ENCODE measurements at places on chromosomes 6 and 20.

DNA sequence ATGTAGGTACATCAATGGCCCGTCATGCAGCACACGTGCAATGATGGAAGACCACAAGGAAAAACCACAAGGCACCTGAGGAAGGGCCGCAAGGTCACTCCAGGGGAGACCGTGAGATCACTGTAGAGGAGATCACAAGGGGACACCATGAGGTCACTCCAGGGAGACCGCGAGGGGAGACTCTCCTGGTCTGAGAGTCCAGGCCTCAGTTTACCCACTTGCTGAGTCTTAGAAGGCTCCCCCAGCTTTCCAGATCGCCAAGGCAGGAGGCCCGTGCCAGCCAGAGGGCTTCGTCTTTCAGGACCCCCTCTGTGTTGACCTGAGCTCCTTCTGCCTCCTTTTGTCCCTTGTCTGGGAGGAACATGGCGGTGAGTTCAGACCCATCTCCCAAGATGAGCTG lies 232.2 kb downstream of the ERMARD start:
- no peak for DNase-seq

DNA sequence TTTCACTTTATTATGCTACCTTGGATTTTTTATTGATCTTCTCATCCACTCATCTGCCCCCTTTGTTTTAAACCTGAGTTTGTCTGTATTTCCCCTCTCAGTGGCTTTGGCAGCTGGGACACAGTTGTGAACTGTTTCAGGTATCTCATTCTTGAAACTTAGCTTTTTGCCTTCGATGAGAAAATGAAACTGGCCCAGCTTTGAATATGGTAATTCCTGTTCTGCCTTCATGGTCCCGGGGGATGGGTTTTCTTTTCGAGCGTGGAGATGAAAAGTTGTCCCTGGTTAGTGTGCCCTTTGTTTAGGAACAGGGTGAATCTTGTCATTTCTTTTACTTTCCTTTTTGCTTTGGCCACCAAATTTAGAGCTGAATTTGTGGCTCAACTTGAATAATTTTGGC lies 25.6 kb downstream of the DHX35 start:
- DNase-seq, result no peak

DNA sequence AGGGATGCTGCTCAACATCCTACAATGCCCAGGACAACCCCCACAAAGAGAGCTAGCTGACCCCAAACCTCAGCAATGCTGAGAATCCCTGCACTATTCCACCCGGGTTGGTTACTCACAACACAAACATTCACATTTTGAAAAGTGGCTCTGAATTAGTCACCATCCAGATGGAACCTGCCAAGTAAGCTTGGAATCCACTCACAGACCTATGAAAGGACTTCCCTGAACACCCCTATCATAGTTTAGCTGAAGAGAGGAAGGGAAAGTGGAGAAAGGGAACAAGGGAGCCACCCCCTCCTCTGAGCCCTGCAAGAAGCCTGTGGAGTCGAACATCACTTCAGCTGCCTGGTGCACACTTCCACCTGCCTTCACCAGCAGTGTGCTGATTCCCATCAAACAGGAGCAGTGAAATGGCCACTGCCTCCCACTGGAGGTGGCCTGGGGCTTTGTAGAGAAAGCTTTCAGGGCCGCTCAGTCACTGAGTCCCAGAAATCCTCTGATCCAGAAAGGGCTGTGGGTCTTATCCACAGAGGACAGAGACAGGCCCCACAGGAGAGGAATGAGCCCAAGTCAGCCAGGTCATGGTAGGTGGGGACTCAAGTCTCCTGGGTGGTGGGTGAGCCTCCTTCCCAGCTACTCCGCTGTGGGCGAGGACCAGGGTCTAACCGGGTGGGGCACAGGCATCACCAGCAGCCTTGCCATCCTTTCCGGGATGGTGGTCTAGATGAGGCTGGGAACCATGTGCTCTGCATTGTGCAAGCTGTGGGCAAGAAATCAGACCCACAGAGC lies 203.7 kb downstream of the SYNDIG1 start:
- no peak for DNase-seq

DNA sequence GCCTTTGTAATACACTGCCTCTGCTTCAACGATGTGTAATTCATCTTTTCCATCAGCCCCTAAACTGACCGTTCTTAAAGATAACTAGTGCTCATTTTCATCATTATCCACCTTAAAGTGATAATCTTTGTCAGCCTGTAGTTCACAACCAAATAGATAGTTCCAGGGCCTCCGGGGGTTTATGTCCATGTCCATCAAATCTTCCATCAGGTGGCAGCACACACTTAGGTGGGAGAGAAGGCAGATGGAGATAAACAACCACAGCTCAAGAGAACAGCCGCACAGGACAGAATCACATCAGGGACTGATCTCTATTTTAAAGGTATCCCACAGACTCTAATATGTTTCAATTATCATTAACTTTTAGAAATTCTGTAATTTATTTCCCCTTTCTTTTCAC lies 90.9 kb downstream of the LMBRD1 start:
- DNase-seq, result no peak

GRCh38 chr20:9457136-9457535 lies 57.3 kb upstream of the LAMP5 start:
- no peak for DNase-seq

DNA sequence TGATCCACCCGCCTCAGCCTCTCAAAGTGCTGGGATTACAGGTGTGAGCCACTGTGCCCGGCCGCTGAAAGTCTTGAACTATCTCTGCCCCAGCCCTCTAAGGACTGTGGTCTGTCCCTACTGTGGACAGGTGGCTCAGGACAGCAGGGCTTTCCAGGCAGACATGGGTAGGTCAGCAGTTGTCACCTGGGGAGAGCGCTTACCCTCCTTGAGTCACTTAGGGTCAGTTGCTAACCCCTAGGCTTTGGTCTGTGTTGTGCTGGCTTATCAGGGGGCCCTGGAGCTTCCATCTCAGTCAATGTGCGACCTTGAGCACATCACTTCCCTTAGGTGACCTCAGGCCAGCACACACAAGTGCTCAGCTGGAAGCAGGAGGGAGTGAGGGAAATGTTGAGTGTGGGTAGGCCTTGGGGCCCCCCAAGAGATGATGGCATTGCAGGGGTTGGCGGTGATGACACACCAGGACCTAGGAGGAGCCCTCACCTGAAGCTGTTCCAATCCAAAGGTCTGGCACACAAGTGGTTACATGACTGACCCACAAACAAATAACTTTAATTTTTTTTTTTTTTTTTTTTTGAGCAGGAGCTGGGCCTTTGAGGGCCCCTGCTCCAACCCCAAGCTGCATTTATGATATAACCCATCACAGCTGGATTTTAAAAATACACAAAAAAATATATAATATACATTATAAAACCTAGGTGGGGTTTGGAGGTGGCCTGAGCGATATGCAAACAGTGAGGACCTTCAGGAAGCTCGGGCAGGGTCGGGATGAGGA lies 5.1 kb downstream of the RPL10A start:
- no peak for DNase-seq

DNA sequence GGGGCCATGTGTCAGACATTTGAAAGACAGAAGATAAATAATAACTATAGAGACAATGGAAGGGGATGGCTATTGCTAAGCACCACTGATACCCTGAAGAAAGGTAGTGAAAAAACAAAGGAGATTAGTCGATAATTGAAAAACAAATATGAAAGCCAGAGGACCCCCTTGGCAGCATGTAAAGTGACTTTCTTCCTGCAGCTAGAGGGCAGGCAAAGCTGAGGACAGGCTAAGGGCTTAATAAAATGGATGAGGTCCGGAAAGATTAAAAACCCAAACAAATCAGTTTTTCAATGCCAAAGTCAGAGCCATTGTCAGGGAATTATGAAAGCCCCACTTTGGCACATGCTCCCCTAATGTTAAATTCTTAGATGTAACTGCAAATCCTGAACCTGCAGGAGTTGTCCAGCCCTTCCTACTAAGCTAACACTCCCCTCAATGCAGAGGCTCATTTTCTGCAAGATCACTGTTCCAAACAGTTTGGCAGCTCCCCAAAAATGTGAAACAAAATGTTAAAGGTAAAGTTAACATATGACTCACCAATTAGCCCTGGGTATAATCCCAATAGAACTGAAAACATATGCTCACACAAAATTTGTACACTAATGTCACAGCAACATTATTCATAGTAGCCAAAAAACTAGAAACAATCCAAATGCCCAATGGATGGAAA lies 1177.9 kb downstream of the GRIK2 start:
- DNase-seq, result no peak

DNA sequence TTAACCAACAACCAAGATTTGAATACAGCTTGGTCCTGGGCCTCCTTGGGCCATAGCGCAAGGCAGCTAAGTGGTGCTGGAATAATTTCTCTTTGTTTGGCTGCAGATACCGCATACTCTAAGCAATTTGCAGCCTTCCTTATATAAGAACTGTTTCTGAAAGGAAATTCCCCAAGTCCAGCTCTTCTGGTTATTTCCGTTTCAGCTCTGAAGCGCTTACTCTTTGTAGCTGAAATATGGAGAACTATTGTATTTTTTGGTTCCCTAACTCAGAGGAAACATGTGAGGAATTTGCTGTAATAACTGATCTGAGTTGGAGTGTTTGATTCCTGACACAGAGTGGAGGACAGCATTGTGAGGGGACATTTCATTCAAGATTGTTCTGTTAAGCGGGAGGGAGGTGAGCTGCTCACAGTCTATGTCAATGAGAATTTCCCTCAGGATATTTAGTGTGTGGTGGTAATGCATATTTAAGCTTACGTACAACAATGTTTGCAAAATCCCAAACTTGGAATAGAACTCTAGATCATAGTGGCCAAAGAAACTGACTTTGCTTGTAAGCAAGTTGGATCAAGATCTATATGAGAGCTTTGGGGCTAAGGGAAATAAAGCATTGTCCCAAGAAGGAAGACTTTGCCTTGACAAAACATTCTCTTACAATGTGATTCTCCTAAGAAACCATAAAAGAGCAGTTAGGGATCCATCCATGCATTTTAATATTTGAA lies 576.6 kb upstream of the FLRT3 start:
- no peak for DNase-seq

- DNase-seq, result no peak
These were observed 352.1 kb downstream of the MMUT start for GRCh38 chr6:49110916-49111315.

GRCh38 chr20:46264391-46265266 lies 43.7 kb downstream of the CDH22 start:
- DNase-seq, result peak; percentile 63

DNA sequence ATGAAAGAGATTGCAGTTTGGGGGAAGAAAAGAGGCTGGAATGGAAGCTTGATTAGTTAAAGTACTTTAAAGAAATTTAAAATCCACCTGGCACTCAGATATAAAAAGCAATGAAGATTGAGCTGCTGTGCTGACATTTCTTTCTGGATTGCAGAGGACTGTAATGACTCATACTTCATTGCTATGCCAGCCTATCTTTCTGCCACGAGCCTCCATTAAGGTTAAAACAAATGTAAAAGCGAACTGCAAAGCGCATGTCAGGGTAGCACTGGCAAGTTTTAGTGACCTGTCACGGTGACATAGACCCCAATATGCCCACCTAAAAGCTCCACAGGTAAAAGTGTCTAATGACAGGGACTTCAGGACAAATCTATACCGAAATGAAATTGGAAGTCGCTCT lies 449.6 kb downstream of the C6orf118 start:
- no peak for DNase-seq

GRCh38 chr6:65170273-65170672 lies 536.8 kb downstream of the EYS start:
- no peak for DNase-seq

- DNase-seq, result no peak
These were observed 265.1 kb upstream of the CEP162 start for GRCh38 chr6:84492241-84493165.

- DNase-seq, result no peak
These were observed 13.8 kb downstream of the TBPL1 start for GRCh38 chr6:133966654-133967329.

- DNase-seq, result no peak
These were observed 160.6 kb downstream of the VEGFA start for GRCh38 chr6:43930440-43931154.

DNA sequence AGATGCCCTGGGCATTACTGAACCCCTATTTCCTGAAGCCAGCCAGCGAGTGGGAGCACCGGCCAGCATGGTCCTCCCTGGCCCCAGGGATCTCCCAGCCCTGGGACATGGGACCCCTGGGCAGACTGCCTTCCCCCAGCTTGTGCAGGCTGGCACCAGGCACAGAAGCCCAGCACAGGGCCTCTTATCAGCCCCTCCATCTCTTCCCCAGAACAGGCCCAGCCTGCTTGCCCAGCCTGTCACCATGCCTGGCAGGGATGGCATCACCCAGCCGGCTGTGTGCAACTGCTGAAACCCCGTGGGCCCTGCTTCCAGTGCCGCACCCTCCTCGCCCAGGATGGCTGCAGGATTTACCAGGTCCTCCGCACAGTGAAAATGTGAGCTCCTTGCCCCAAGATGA lies 6.1 kb upstream of the OSBPL2 start:
- DNase-seq, result no peak

- no peak for DNase-seq
These were observed 50.5 kb downstream of the CPNE5 start for GRCh38 chr6:36788768-36789167.

GRCh38 chr20:17898548-17898994 lies 70.0 kb downstream of the SNX5 start:
- no peak for DNase-seq

- DNase-seq, result no peak
These were observed 73.0 kb upstream of the NRSN1 start for GRCh38 chr6:24053057-24053456.

DNA sequence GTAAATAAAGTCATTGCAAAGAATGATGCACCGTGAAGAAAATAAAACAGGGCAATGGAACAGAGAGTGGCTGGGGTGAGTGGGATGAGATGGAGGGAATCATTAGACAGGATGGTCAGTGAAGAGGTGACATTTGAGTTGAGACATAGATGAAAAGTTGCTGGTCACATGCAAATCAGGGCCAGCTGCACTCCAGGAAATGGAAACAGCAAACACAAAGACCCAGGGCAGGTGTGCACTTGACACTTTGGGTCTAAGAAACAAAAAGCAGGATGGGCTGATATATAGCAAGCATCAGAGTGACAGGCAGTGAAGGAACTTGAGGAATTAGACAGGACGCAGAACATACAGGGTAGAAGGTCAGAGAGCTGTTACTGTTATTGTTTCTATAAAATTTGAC lies 171.5 kb upstream of the RIPOR2 start:
- no peak for DNase-seq

DNA sequence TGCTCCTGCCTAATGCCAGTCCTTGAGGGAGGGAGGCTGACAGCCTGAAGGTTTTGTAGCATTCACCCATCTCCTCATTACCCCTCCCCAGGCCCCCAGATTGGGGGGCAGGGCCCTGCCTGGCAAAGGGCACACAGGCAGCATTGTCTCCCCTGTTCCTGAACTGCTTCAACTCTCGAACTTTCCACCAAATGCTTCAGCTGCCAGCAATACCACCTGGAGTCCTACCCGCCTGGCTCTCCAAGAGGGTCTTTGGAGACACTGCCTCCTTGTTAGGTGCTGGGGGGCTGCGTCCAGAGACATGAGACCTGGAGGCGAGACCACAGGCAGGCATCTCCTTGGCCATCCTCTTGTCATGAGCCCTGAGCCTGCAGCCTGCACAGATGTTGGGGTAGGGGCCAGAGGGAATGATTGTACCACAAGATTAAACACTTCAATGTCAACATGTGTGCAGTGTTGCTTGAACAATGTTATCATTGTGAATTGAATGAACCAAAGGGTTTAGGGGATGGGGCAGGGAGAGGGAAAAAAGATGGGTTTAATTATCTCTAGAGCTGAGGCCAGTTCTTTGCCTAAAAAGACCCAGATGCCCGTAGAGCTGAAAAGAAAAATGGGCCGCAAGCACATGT lies 25.0 kb downstream of the BMP7 start:
- no peak for DNase-seq
